ENCODE measurements at places on chromosomes 2 and 18.
A peak's percentile ranks its signal among the peaks of the same experiment; 100 is the strongest.

- no peak for ATAC-seq
These were observed 16.8 kb downstream of the SERPINB10 start for GRCh38 chr18:63924551-63924950.

- ATAC-seq = no peak
These were observed 266.3 kb downstream of the MTX2 start for GRCh38 chr2:176535467-176536113.

GRCh38 chr2:125684256-125684655 lies 971.7 kb upstream of the GYPC start:
- no peak for ATAC-seq

- ATAC-seq = no peak
These were observed 22.0 kb downstream of the MARCHF4 start for GRCh38 chr2:216350214-216350791.

- no peak for ATAC-seq
These were observed 118.8 kb downstream of the SCN9A start for GRCh38 chr2:166256896-166257295.

DNA sequence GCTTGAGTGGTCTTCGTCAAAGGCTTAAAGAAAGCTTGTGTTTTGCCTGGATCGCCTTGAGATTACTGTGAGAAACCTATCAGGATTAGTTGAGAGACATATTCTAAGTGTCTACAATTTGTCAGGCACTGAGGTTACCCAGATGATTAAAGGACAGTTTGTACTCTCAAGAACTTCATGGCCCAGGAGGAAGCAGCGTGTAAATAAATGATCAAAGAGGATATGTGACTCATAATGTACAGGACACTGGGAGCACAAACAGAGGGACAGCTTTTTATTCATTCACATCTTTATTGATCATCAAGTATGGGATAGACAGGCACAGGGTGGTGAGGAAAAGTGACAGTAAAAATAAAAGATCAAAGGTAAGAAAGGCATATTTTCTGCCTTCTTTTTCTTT lies 152.6 kb upstream of the FSHR start:
- no peak for ATAC-seq

DNA sequence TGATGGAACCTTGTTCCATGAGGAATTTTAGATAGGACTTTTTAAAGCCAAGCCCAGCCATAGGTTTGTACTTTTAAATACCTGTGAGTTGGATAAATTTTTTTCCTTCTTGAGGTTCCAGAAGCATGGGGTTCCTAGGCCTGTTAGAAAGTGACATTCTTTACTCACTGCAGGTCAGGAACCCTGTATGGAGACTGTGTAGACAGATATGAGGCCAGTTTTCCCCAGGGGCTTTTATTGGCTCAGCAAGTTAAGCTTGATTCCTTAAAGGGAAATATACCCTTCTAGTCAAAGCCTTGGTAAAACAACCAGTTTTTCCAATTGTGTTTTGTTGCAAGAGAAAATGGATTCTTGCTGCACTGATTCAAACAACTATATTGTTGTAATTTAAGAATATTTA lies 38.4 kb upstream of the GMCL1 start:
- no peak for ATAC-seq

- no peak for ATAC-seq
These were observed 56.0 kb upstream of the DSG1 start for GRCh38 chr18:31261792-31262582.

DNA sequence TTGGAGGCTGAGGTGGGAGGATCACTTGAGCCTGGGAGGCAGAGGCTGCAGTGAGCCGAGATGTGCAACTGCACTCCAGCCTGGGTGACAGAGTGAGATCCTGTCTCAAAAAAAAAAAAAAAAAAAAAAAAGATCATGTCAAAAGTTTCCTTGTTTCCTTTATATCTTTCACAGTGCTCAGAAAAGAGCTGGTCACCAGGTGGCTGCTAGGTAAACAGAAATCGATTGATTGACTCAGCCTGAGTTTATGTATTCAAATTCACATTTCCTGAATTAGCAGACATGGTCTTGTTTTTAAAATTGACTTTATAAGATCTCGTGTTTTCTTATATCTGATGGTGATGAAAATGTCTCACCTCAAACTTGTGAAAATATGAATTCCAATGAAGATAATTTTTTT lies 261.8 kb upstream of the FANCL start:
- ATAC-seq = no peak

DNA sequence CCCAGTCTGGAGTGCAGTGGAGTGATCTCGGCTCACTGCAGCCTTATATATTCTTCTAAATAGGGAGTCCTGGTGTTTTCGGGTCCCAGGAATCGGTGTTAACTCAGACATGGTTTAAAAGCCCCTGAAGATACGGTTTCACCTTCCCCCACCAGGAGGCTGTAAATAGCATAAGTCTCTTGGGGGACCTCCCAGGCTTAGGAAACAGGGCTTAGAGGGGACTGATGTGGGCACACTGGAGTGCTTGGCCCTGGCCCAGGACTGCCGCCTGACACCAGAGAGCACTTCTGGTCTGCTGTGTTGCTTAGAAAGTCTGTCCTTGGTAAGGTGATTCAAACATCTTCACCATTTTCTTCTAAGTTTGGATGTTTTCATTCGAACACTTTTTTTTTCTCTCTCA lies 39.7 kb upstream of the MAP4K4 start:
- no peak for ATAC-seq

DNA sequence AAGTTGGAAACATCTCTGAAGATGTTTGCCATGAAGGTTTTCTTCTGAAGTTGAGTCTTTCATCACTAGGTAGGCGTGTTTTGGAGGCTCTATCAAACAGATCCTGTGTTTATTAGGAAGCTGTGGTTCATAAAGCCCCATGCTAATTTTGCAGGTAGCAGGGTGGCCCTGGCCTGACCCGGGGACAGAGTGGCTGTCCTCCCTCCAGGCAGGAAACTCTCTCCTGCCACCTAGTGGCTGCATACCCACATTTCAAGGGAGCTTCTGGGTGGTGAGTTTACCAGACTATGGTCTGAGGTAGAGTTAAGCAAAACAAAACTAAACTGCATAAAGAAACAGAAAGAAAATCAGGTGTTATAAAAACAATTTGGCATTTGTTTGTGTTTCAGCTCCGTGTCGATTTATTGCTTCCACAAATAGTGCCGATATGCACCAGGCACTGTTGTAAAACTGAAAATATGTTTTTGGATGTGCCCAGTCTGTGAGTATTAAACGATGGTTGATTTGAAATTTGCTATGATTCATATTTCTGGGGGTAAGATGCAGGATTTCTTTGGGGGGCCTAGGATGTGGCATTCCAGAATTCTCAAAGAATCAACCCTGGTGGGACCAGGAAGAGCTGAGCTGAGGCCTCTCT lies 26.0 kb upstream of the IL37 start:
- ATAC-seq = peak; percentile 62

DNA sequence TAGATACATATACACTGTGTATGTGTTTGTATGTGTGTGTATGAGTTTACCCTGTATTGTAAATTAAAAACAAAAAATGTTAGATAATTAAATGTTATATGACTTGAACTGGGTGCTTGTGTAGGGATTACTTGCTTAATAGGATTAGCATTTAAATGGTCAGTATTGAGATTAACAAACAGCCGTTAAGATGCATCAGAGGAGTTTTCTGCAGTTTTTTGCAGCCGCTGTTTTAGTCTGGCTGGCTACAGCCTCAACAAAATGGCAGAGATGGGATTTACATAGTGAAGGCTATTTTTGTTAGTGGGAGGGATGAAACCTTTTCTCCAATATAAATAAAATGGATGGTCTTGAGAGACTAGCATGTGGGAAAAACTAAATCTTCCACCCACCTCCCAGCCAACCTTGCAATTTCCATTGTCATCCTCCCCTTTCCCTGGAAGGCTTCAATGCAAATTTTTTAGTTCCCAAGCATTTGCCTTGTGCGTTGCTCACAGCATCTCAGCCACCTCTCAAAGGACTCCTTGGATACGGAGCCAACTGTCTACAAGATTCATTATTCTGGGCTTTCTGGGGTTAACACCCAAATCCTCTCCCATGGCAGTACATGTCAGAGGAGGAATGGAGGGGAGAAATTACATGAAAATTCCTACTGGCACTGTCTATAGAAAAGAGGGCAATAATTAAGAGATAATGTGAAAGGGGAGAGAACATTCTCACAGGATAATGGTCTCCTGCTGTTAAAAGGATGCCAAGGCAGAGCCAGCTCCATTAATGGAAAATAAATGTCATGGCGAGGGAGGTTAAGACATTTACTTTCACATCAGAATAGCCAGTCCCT lies 351.9 kb downstream of the CDH2 start:
- ATAC-seq = no peak

DNA sequence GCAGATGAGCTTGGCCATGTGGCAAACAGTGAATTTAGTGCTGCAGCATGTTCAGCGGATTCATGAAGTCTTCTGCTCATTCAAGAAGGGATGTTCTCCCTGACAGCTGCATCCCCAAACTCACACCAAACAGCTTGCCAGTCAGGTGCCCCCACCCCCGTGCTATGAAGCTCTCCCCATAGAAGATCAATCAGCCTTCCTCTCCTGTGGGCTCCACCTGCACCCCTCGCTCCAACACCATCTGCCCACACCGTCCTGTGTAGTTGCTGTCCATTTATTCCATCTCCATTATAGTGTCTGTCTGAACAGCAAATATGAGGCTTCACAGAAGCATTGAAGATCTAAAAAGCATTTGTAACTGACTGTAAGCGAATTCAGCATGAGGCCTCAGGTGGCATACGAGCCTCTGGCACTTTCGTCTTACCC lies 218.9 kb downstream of the BCL2 start:
- ATAC-seq = no peak

DNA sequence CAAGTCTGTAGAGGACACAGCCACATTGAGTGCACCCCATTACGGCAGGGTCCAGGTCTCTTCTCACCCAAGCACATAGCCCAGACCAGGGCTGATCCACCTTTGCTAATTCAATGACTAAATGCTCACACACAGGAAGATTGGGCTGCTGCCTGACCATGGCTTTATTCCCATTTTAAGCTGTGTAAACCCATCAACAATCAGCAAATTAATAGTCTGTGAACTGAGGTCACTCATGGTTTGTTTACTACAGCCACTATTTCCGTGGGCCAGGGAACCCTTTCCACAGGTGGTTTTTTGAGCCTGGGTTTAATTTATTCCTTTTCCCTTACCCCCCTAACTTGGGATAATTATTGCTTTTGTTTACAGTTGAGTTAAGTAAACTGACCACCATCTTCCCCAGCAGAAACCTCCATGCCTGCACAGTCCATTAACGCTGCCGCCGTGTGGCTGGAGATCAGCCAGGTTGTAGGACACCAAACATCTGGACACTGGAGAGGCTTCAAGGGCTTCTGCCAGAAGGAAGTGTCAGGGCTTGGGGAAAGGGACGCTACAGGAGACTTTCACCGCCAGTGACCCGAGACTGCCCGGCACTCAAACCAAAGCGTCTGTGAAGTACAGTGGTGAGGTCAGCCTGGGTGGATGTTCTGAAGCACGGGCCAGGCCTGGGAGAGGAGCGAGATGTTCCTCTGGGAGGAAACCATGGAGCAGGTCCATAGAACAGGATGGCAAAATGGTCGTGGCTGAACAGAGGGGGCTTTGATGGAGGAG lies 282.9 kb downstream of the DYSF start:
- no peak for ATAC-seq

GRCh38 chr2:40244675-40245074 lies 207.2 kb downstream of the SLC8A1 start:
- peak; percentile 48 for ATAC-seq

DNA sequence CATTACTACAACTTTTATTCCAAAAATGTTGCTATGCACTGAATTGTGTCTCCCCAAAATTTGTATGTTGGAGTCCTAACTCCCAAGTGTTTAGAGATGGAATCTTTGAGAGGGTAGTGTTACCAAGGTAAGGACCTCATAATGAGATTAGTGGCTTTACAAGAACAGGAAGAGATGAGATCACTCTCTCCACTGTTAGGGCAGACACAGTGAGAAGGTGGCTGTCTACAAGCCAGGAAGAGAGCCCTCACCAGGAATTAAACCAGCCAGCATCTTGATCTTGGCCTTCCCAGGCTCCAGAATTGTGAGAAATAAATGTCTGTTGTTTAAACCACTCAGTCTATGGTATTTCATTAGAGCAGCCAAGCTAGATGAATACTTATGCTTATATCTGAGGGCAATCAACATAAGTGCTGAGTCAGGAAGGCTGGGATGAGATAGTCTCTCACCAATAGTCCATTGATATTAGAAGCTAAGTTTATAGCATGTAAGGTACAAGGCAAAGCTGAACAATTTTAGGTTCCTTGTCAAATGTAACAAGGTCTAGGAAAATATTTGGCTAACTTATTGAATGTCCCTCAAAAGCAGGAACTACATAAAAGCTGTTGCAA lies 317.6 kb upstream of the REG3G start:
- ATAC-seq = no peak

DNA sequence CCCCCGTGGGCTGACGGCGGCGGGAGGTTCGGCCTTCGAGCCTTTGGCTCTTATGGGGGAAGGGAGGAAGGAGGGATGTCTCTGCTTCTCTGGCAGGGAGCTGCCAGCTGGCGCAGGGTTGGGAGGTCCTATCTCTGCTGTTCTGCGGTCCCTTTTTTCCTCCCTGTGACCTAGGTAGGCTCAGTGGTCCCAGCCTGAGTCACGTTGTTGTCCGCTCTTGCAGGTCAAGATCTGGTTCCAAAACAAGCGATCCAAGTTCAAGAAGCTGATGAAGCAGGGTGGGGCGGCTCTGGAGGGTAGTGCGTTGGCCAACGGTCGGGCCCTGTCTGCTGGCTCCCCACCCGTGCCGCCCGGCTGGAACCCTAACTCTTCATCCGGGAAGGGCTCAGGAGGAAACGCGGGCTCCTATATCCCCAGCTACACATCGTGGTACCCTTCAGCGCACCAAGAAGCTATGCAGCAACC lies 2.5 kb downstream of the DLX1 start:
- no peak for ATAC-seq

- peak; percentile 73 for ATAC-seq
These were observed 12.0 kb downstream of the SIGLEC15 start for GRCh38 chr18:45837283-45838070.

- no peak for ATAC-seq
These were observed 39.4 kb downstream of the HRH4 start for GRCh38 chr18:24499814-24500213.

DNA sequence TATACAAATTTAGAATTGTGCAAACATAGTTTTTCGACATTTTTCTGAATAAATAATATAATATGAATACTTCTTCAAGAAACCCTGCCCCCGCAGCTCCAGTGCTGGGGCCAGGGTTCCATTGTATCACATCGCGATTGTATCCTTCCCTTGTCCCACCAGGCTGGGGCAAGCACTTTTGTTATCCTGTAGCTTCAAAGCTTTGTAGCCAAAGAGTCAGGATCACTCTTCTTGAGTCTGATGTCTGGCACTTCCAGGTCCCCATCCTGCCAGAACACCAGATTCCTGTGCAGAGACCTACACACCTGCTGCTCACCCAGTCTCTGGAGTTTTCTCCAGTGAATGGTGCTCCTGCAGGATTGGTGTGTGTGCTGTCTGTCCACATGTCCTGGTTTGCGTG lies 186.9 kb downstream of the ASB1 start:
- ATAC-seq = no peak

- no peak for ATAC-seq
These were observed 39.1 kb downstream of the SLC3A1 start for GRCh38 chr2:44314362-44314761.

All from stimulated activated memory B cell treated with anti-CD40 and anti-IgM and Interleukin-4, amounts not matched to agents 10 μg/mL and 1 μg/mL and 100 μg/mL, for 72 hours (primary cell).